ENCODE measurements at places on chromosomes 6 and 20. TPM values are rescaled to one million over a fixed set of nuclear protein-coding genes. Genes with fewer than 3 reads are reported as not detected.
A peak's percentile ranks its signal among the peaks of the same experiment; 100 is the strongest.

GPX5 gene
- polyA plus RNA-seq: not detected

KIF25 gene
- polyA plus RNA-seq: 0.82 TPM

CGA gene
- polyA plus RNA-seq: 0.53 TPM

PNPLA1 gene
- polyA plus RNA-seq: 3.0 TPM

CDSN gene
- not detected for polyA plus RNA-seq

TNFRSF21 gene
- polyA plus RNA-seq: 28.2 TPM

SLC2A10 gene
- polyA plus RNA-seq: 14.7 TPM

IRF4 gene
- 0.15 TPM for polyA plus RNA-seq

C4A gene
- 13.1 TPM for polyA plus RNA-seq

- no peak for DNase-seq
Observed at GRCh38 chr20:34210271-34210670, 31.0 kb upstream of the ASIP start.

DNA sequence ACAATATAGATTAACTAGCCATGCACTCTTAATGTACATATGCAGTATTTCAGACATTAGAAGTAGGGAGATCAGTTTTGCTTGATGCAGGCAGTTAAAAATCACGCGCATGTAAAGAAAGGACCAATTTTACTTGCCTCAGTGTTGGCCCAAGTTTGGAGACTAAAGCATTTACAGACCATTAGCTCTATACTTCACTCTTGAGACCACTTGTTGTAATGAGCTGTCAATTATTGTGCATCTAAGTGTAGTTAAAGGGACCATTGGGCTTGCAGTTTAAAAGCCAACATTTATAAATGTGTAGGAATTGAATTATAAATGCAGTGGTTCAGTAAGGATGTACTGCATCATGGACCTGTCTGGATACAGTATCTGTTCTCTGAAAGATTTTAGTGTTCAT, 53.7 kb downstream of the PLCB4 start:
- no peak for DNase-seq

- no peak for DNase-seq
Observed at GRCh38 chr6:136427378-136427717, 122.9 kb downstream of the MAP7 start.

DNA sequence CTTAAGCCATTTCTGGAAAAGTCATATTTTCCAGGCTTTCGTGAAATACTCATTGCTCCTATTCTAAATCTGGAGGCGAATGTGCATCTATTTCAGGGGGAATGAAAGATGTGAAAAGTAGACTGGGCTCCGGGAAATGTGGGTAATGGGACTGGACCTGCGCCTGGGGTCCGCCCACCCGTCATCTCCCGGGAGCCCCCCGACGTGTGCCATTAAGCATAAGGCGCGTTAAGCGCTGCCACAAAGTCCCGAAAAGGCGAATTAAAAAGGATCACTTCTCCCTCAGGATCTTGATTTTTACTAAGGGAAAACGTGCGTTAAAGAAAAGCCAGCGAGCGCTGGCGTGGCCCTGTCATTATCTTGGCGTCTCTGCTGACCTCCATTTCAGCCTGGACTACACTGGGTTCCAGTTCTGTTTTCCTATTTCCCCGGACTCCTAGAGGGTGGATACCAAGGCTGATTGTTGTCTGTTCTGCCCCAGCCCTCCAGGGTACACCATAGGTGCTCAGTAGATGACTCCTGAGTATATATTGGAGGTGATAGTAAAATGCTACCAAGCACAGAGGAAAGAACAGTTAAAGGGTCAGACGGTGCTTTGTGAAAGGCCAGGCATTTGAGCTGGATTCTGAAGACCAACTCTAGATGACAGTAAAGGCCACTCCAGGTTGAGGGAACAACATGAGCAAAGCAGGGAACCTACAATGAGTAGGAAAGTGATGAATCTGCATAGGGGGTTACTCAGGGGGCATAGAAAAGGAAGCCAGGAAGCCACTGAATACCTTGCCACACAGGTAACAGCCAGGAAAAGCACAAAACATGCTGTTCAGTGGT, 89.2 kb upstream of the ARID1B start:
- DNase-seq: no peak

GRCh38 chr20:23060629-23061028, 11.2 kb upstream of the THBD start:
- DNase-seq: no peak

- no peak for DNase-seq
Observed at GRCh38 chr6:118574051-118574865, 26.2 kb downstream of the PLN start.

GRCh38 chr20:6007094-6007528, 46.7 kb downstream of the LRRN4 start:
- no peak for DNase-seq

- no peak for DNase-seq
Observed at GRCh38 chr20:23754731-23755130, 4.0 kb upstream of the CST1 start.

- no peak for DNase-seq
Observed at GRCh38 chr6:164344801-164345291, 930.3 kb downstream of the QKI start.

GRCh38 chr20:61454053-61454452, 202.0 kb downstream of the CDH4 start:
- no peak for DNase-seq

- DNase-seq: no peak
Observed at GRCh38 chr6:161949531-161949930, 675.7 kb upstream of the AGPAT4 start.

GRCh38 chr6:159871241-159871640, 19.5 kb upstream of the MAS1 start:
- no peak for DNase-seq

- no peak for DNase-seq
Observed at GRCh38 chr6:170212956-170213636, 77.8 kb downstream of the DLL1 start.

GRCh38 chr6:53474010-53474409, 70.9 kb downstream of the GCLC start:
- DNase-seq: no peak

- DNase-seq: no peak
Observed at GRCh38 chr6:16683641-16684194, 77.5 kb downstream of the ATXN1 start.

DNA sequence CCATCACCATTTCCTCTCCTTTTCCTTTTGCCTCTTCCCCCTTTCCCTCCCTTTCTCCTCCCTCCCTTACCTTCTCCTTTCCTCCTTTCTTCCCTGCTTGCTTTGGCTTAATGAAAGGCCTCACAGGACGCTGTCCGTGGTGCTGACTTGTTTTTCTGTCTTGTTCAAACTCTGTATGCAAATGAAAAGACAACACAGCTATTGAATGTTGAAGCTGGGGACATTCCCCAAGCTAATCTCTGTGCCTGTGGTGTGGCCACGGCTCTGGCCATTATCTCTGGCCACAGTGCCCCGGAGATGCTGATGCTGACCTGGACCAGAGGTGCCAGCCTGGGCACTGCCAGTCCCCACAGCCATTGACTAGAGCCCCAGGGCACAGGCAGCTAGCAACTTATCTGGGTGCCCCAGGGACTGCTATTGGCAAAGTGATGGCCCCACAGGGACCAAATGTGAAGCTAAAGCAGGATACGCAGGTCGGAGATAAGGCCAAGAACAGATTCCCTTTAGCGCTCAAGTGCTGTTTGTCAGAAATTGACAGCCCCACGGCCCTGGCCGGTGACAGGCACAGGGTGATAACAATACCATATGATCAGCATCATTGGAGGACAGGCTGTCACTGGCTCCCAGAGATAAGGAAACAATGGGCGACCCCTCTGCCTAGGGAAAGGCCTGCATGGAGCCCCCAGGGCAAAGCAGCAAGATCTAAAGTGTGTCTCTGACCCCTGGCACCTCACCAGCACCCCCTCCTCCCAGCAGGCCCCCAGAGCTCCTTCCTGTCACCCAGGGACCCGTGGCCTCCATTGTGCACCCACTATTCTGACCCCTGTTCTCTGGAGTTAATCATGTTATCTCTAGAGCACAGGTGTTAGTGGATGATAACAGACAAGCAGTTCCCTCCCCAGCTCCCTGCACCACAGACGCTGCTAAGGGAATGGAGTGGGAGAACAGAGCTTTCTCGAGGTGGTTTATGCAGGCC, 31.6 kb upstream of the SLC32A1 start:
- peak; percentile 77 for DNase-seq

DNA sequence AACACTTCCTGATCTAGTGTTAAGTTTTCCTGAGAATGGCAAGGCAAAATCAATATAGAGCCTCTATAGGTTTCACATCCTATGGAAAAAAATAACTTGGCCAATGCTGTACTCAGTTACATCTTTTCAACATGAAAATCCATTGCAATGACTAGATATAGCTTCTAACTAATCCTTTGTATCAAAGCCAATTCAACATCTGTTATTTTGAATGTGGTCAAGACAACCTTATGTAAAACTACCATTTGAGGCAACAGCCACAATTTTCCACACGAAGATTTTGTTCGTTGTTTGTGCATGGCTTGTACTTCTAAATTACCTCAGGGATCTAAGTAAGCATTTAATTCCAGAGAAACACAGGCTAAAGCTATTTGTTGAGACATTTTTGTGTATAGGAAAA, 637.8 kb upstream of the EYS start:
- no peak for DNase-seq

- DNase-seq: no peak
Observed at GRCh38 chr20:45211569-45212474, 5.0 kb downstream of the SEMG1 start.

DNA sequence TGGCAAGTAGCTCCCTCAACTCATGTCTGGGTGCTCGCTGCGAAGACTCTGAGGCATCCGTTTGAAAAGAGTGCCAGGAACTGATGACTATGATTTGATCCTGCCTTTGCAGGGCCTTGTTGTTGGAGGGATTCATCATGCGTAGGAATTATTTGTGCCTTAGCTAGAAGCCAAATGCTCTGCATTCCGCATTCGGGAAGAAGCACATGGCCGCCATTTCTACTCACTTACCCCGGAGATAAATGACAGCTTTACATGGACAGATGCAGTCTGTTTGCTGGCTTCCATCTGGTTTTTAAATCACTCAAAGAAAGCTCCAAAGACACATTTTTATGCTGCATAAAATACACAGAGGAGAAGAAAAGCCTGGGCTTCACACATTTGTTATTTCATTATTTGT, 363.3 kb upstream of the CDH4 start:
- DNase-seq: peak; percentile 12

GRCh38 chr6:169950558-169950957, 199.1 kb downstream of the ERMARD start:
- no peak for DNase-seq
